ENCODE measurements at places on chromosomes 7 and 10. TPM values are rescaled to one million over a fixed set of nuclear protein-coding genes. Genes with fewer than 3 reads are reported as not detected.

PMS2 gene
- total RNA-seq: 14.1 TPM

ACBD7 gene
- 1.2 TPM for total RNA-seq

PRPS1L1 gene
- not detected for total RNA-seq

DPP6 gene
- total RNA-seq: not detected

GPR141 gene
- total RNA-seq: not detected

MOGAT3 gene
- total RNA-seq: not detected

PNLIPRP1 gene
- not detected for total RNA-seq

ABCC2 gene
- total RNA-seq: 114 TPM

ASAH2 gene
- total RNA-seq: 2.8 TPM

NMT2 gene
- 23.5 TPM for total RNA-seq

GET4 gene
- total RNA-seq: 52.5 TPM

Data from A549 treated with dexamethasone at 1 μM for 4 hours (cell line).